ENCODE measurements at places on chromosomes 2 and 18.

DNA sequence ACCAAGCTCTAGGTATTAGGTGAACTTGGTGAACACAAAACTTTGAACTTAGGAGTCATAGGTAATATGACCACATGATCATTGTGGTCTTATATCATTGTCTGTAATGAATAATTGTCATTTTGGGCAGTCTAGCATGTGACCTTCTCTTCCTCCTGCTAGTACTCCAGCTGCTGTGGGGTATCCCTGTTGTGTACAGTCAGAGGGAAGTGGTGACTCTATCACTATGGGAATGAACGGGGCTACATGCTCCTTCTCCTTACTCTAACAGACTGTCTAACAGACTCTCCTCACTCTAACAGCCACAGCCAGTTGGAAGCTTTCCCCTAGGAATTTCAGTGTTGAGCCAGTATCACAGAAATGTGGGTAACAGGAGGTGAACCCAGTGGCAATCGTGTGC lies 68.2 kb upstream of the NEDD4L start:
- DNase-seq = no peak

GRCh38 chr2:119668546-119668945 lies 10.5 kb upstream of the TMEM177 start:
- no peak for DNase-seq

- no peak for DNase-seq
Observed at GRCh38 chr2:85275984-85276540, 51.7 kb downstream of the TGOLN2 start.

- DNase-seq = no peak
Observed at GRCh38 chr2:1945819-1946218, 201.5 kb upstream of the PXDN start.

DNA sequence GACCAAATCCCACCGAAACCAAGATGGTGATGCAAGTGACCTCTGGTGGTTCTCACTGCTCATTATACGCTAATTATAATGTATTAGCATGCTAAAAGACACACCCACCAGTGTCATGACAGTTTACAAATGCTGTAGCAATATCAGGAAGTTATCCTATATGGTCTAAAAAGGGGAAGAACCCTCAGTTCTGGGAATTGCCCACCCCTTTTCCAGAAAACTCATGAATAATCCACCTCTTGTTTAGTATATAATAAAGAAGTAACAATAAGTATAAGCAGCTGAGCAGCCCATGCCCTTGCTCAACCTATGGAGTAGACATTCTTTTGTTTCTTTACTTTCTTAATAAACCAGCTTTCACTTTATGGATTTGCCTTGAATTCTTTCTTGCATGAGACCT lies 31.0 kb upstream of the FMNL2 start:
- no peak for DNase-seq

GRCh38 chr2:80348953-80349352 lies 44.4 kb upstream of the LRRTM1 start:
- DNase-seq = no peak

- no peak for DNase-seq
Observed at GRCh38 chr18:36250827-36251226, 46.7 kb upstream of the FHOD3 start.

GRCh38 chr2:20976527-20976926 lies 67.3 kb downstream of the APOB start:
- no peak for DNase-seq

DNA sequence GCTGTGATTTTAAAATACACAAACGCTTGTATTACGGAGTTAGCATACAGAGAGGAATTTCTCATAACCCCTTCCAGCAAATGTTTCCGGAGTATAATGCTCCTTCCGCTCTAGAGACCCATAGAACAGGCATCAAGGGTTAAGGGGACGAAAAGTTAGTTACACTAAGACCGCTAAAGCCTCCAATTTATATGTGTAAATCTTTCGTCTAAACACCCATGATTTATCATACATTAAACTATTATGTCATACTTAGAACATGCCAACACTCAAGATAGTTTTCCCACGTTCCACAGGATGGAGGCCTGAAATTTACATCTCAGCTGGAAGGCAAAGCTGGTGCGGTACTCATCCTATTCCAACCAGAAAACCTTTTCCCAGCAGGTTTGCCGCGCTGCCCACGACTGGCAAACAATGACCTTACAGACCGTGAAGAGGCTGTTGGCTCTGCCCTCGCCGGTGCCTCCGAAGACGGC lies 650 bp downstream of the ORMDL1 start:
- peak; percentile 32 for DNase-seq

DNA sequence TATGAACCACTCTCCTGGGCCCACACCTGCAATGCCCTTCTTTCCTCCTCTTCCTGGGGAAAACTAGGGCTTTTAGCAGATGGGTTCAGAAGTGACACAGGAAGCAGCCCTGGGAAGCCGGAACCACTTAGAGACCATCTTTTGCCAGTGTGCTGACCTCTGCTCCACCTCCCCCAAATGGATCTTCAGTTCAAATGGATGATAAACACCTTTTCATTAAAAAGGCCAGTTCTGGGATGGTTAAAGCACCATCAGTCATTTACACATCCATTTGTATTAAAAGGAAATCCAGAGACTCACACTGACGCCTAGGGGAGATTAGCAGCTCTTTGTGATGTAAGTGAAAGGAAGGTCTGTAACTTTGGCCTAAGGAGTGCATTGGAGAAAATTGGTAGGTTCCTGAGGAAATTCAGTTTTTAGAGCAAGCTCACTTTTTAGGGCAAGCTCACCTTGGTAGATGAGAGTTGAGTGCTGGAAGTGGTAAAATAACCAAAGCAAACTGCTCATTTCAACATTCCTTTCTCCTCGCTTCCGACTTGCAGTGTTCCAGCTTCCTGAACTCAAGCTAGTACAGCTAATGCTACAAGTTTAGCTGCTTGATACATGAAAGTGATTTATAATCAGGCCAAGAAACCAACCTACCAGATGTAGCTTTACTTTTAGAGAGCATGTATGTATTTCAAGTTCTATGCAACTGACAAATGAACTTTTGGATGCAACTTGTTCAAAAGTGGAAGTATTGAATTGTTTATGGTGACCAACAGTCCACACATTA lies 47.7 kb downstream of the ACTR2 start:
- no peak for DNase-seq

DNA sequence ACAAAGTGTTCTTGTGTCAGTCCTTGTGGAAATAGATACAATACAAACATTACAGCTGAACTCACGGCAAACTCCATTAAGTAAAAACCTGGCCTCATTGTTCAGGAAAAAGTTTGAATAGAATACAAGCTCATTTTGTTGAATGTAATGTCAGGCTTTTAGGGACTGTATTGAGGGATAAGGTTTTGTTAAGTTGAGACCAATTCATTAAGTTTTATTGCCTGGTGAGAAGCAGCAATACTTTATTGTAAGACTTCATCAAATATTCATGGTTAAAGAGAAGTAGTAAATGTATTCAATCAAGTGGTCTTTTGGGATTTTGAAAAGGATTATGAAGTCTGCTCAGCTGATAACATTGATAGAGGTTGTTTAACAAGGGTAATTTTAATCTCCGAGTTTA lies 35.4 kb upstream of the METAP1D start:
- no peak for DNase-seq

DNA sequence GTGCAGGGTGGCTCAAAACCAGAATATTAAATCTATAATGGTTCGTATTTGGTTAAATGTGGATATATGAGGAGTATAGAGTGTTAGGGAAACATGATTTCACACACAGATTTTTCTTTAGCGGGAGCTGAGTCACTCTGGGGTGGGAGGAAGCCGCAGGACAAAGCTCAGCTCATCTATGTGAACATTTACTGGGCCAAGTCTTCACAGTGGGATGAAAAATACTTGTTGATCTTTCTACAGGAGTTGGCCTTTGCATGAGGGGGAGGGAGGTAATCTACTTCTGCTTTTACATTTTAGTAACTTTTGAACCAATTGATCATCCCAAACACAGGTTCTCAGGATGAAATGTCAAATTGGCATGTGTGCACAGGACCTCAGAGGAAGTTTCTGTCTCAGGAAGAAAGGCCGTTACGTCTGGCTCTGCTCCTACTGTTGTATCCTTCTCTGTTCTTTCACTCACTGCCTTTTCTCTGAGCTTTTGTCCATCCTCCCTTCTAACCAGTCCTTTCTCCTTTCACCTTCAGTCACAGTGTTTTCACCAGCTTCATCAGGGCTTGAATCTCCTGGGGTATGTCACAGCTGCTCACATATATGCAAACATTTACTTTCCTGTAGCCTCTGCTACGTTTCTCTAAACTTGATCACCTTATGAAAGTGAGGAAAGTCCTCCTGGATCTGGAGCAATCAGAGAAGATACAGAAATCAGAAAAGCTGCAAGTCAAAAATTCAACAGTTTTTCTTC lies 943.3 kb upstream of the FANCL start:
- DNase-seq = peak; percentile 21

- DNase-seq = no peak
Observed at GRCh38 chr2:240139666-240140393, 628 bp downstream of the OTOS start.

DNA sequence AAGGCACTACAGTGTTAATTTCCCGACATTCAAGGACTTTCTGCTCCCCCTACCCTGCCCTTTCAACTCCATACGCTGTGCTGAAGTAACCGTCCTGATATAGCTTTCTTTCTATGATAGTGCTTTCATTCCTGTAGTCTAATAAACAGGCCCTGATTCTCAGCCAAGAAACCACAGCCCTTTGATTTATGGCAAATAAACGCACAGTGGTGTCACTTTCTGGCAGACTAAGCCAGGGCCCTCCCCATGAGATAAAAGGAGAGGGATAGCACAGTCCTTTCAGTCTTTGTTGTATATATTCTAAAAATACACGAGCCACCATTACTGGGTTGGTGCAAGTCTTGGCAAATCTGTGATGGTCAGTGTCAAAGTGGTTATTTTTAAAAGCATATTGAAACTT lies 291.2 kb downstream of the ALPK2 start:
- DNase-seq = peak; percentile 76

GRCh38 chr2:42844366-42844765 lies 52.0 kb upstream of the HAAO start:
- no peak for DNase-seq

Data from fibroblast of skin of right quadriceps (primary cell).